ENCODE measurements at places on chromosomes 7 and 10. TPM values are rescaled to one million over a fixed set of nuclear protein-coding genes. Genes with fewer than 3 reads are reported as not detected.

ETV1 gene
- total RNA-seq = 14.5 TPM

ZNF485 gene
- 1.5 TPM for total RNA-seq

RBP3 gene
- total RNA-seq = not detected

DNA sequence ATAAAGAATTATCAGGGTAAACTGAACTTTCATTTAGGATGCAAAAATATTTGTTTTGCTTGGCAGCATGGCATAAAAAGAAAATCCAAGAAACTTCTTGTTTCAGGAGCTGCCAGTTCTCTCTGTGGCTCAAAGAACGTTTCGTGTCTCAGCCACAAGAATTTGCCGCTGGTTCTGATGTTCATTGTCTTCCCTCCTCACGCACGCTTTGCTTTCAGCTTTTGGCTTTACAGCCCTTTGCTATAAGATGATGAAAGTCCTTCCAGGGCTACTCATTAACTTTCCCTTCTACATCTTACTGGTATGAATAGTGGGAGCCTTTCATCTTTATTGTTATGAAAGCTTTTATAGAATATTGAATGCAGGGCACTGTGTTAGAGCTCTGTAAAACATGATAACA lies 124.7 kb downstream of the BICC1 start:
- DNase-seq = peak; percentile 96

DNA sequence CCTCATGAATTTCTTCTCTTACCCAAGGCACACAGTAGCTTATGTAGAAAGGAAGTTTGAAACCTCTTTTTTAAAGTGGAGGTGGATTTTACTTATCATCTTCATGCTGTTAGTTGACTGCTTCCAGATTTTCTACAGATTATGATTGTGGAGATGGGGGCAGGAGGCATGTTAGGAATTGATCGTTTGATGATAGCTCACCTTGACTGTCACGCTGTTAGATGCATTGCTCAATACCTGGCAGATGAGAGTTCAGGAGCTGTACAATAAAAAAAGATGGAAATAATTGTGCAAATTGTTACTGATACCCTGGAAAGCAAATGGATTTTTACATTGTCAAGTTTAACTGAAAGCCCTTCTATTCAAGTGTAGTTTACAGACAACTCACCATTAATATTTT lies 340.3 kb downstream of the PLXDC2 start:
- DNase-seq = no peak

PDGFA gene
- 8.4 TPM for total RNA-seq

DNA sequence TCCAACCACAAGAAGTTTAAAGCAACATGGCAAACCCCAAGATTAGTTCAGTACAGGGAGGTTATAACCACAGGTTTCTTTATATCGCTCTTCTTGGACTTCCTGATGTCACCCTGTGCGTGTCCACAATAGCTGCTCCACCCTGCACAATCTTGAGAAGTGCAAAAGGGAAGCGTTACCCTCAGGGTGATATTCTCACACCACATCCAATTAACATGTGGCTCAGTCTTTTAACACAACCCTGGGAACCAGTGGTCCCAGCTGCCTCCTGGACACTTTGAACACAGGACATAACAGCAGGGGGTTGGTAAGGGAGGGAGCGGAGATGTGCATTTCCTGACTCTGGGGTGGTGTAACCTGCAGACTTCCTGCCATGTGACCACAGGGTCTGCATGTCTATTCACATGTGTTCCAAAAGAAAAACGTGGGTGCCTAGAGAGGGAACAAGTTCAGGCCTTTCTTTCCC lies 64.6 kb downstream of the GSAP start:
- DNase-seq = no peak

DNA sequence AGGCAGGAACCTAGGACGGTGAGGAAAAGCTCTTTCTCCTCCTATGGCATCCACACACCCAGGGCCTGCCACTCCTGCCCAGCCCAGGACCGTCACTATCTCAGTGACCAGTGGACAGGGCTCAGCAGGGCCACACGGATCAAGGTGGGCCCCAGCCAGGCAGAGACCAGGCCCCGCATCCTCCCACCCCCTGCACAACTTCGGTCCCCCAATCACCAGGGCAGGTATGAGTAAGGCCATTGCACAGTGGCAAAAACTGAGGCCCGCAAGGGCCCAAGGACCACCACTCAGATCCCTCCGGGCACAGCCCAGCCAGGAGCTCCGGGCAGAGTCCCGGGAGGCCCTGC lies 30.3 kb downstream of the OAT start:
- no peak for DNase-seq

DNA sequence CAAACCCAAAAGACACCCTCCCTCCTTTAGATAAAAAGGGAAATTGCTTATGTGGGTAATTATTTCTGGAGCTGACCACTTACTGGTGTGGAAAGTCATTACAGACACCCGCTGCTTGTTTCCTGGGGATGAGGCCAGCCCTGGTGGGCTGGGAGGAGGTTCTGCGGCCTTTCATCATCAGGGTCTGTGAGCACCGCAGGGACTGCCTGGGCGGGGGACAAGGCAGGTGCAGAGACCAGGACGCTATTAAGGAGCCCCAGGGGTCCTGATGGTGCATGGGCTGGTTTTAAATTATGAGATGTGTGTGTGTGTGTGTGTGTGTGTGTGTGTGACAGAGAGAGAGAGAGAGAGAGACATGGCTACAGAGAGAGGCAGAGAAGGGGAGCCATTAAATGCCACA lies 171.2 kb downstream of the DNAJB6 start:
- DNase-seq = no peak

STRA8 gene
- total RNA-seq = not detected

GRCh38 chr7:28708033-28708951 lies 249.8 kb downstream of the TRIL start:
- peak; percentile 96 for DNase-seq

GRCh38 chr10:21500578-21500910 lies 24.9 kb downstream of the SKIDA1 start:
- no peak for DNase-seq

DNA sequence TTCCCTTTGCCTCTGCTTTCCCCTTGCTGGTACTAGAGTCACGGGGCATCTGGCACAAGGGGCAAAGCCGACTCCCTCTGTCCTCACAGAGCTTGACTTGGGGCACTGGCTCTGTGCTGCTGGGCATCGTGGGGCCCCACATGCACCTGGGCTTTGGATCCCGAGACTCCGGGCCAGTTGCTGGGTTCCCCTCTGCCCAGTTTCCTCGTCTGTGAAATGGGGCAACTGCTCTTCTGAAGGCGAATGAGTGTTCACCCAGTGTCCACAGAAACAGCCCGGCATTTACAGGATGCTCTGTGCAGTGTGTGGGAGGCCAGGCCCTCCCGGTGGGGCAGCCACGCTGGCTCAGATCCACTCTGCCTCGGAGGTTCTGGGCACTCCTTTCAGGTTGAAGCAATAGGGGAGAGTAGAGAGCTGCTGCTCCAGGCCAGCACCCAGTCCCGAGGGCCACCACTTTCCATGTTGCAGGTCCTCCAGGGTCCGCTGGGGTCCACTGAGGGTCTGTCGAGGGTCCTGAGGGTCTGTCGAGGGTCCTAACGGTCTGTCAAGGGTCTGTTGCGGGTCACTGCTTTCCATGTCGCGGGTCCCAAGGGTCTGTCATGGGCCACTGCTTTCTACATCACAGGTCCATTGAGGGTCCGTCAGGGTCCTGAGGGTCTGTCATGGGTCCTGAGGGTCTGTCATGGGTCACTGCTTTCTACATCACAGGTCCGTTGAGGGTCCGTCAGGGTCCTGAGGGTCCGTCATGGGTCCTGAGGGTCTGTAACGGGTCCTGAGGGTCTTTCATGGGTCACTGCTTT lies 103.6 kb downstream of the VIPR2 start:
- no peak for DNase-seq

- DNase-seq = peak; percentile 97
Observed at GRCh38 chr10:111648046-111648445, 535.5 kb downstream of the GPAM start.

GRCh38 chr7:36182854-36183604 lies 30.0 kb downstream of the EEPD1 start:
- DNase-seq = no peak

COL1A2 gene
- total RNA-seq = 10,930 TPM

MKI67 gene
- 12.2 TPM for total RNA-seq

DNA sequence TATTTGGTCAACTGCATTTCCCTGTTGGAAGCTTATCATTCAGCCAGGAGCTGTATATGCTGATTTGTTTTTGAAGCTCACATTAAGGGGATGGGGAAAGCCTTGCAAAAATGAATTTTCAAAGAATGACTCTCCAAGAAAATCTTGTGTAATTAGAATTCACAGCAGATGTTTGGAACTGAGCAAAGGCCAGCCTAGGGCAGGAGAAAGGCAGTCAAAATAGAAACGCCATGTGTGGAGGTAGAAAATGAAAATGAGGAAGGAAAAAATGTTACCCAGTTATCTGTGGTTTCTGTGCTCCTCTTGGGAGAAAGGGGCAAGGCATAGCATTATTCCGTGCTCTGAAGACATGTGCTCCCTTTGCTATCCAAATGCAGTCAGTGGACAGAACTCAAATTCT lies 93.5 kb downstream of the NRP1 start:
- peak; percentile 71 for DNase-seq

All from GM23248 (cell line).